GM13976 (cell line): ENCODE measurements at places on chromosomes 4 and X.
A peak's percentile ranks its signal among the peaks of the same experiment; 100 is the strongest.

DNA sequence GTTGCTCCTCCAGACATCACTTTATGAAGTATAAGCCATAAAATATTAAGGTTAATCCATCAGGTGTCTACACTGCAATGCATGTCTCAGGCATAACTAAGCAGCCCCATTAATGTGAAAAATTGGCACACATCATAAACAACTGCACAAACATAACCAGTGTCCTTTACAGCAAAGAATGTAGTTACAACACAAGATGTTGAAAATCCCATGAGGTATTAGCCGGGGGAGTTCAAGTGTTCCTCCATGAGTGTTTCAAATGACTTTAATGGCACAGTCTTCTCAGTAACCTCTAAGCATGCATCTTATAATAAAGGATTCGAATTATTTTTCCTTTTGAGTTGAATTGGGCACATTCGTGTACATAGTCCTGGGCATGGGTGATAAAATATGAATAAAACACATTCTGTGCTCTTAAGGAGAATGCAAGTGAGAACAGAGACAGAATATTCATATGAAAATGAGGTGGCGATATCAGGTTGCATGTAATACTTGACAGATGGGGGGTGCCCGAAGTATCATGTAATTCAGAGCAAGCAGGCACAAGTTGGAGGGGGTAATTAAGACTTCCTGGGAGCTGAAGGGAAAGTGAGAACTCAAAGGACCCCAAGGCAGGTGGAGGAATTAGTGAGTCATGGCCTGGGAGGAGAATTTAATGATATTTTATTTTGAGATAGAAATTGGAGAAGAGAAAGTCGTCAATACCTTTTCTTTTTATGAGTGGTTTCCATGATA, 18.2 kb upstream of the VCX2 start:
- no peak for DNase-seq

- no peak for DNase-seq
Observed at GRCh38 chrX:30904632-30905031, 15.6 kb upstream of the TAB3 start.

GRCh38 chr4:27062256-27062655, 201.6 kb downstream of the STIM2 start:
- DNase-seq: no peak

GRCh38 chrX:15471028-15471427, 22.1 kb downstream of the PIR start:
- DNase-seq: peak; percentile 51

GRCh38 chr4:147823130-147823529, 91.2 kb downstream of the ARHGAP10 start:
- DNase-seq: no peak

- DNase-seq: no peak
Observed at GRCh38 chrX:69060631-69061408, 104.4 kb downstream of the PJA1 start.

DNA sequence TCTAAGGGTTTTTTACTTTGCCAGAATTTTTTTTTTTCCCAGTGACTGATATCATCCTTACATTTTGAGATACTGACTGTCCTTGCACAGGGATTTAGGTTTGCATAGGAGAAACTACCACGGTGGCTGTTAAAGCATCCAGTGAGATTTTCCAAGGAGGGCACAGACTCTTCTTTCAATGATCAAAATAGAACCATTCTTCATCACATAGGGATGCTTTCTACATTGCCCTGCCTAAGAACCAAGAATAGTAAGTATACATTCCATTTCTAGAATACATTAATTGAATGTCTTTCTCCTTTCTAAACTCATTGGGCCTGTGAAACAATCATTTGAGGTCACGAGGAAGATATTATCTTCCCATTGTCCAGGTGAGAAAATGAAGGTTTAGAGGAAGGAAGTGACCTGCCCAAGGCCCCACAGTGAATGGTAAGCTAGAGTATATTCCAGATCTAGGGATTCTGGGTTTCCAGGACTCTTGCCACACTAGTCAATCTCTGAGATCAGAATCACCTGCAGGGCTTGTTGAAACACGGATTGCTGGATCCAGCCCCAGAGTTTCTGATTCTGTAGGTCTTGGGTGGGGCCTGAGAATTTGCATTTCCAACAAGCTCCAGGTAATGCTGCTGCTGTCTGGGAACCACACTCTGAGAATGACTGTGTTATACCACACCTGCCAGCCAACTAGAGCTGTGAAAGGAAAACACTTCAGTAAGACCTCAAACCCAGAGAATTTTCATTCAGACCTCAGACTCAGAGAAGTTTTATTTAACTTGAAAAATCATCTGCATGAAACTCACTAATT, 17.7 kb upstream of the TMEM154 start:
- no peak for DNase-seq

DNA sequence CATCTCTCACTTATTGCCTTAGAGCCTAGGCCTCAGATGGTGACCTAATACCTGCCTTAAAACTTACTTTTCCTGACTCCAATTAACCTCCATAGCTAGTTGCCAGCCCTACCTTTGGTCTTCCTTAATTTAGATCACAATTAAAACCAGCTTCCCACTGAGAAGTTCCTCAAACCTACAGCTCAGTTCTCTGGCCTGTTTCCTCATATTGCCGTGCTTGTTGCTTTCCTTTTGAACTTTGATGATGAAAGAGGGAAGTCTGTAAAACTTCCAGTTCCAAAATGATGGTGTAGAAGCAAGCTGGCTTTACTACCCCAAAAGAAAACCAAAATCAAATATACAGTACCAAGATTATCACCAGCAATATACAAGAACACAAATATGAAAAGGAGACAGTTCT, 28.9 kb upstream of the CAMK2D start:
- DNase-seq: no peak

DNA sequence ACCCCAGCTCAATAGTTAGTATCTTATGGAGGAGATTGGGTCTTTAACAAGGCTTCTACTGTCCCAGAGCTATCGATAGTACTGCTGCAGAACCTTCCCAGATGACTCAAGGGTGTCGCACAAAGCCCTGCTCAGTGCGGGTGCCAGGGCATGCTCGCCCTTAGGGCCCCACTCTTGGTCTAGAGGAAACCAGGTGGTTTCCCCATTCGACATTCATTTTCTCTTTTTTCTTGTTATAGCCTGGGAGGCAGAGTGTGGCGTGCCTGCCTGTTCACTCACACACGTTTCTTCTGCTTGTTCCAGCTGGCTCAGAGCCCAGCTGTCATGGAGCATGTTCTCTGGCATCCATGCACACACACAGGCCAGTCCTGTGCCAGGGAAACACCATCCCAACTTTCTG, 144.5 kb downstream of the SMIM20 start:
- no peak for DNase-seq

DNA sequence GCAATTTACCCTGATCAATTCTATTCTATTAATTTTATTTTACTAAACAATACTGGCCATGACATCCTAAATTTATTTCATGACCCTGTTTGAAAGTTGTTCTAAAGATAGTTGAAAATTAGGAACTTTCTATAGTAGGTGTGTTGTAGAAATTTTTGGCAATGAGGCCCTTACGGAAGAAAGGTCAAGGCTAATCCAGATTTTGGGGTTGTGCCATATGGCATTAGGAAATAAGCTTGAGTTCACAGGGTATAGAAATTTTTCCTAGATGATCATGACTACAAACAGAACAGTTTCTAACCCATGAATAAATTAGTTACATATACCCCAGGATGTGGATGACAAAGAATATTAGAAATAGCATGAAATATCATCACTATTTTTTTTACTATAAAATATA, 7.8 kb upstream of the ALB start:
- no peak for DNase-seq

- DNase-seq: no peak
Observed at GRCh38 chr4:4457803-4458553, 71.1 kb downstream of the NSG1 start.

- DNase-seq: peak; percentile 57
Observed at GRCh38 chr4:153142700-153143438, 61.4 kb upstream of the TRIM2 start.

GRCh38 chr4:102717448-102718092, 43.2 kb downstream of the MANBA start:
- DNase-seq: no peak

GRCh38 chr4:151652841-151653547, 107.8 kb downstream of the GATB start:
- DNase-seq: no peak

GRCh38 chr4:7647600-7648543, 213.1 kb upstream of the PSAPL1 start:
- no peak for DNase-seq

DNA sequence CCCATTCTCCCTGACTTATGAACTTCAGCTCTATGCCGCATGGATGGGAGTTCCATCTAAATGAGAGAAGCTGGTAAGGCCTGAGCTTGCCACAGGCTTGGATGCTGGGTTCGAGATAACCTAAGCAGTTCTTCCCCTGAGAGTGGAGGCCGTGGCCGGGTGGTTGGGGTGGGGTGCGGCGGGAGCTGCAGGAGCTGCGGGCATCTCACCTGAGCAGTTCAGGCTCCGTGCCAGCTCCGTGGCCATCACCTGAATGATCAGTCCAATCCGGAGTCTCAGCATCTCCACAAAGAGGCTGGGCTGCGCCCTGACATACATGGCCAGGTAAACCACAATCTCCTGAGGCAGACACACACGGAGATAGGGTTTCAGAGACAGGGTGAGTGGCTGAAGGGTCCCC, 77.6 kb downstream of the PHKA2 start:
- DNase-seq: no peak

- no peak for DNase-seq
Observed at GRCh38 chr4:113636877-113637276, 124.7 kb downstream of the CAMK2D start.

DNA sequence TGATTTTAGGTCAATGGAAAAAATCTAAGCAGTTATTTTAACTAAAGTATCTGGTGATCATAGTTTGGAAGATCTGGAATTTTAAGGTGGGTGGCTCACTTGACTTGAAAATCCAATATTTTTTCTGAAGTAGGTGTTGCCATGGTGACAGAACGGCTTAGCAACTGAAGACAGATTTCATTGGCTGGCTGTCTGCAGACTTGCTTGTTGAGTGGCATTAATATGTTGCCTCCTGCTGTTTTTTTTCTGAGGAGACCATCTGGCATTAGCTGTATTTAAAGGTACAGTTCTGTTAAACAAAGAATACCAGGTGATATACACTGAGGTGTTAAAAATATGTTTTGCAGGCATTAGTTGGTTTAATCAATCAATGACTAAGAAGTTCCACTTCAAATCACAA, 19.8 kb downstream of the CPE start:
- no peak for DNase-seq

DNA sequence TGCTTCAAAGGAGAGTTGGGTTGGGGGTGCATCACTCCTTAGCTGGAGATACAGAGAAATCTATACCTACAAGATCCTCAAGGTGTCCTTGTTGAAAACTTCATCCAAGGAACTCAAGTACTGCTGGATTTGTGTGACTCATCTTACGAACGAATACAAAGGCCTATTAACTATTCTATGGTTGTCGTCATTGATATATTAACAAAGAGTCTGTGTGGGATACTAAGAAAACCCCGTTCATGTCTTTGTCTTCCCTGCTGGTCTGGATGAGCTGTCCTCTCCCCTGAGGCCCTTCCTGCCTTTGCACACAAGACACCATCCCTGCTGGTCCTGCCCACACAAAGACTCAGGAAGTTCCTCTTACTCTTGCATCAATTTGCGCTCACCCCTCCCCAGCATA, 54.9 kb upstream of the IRF2 start:
- DNase-seq: no peak

- DNase-seq: no peak
Observed at GRCh38 chr4:77992581-77992980, 64.5 kb upstream of the FRAS1 start.

DNA sequence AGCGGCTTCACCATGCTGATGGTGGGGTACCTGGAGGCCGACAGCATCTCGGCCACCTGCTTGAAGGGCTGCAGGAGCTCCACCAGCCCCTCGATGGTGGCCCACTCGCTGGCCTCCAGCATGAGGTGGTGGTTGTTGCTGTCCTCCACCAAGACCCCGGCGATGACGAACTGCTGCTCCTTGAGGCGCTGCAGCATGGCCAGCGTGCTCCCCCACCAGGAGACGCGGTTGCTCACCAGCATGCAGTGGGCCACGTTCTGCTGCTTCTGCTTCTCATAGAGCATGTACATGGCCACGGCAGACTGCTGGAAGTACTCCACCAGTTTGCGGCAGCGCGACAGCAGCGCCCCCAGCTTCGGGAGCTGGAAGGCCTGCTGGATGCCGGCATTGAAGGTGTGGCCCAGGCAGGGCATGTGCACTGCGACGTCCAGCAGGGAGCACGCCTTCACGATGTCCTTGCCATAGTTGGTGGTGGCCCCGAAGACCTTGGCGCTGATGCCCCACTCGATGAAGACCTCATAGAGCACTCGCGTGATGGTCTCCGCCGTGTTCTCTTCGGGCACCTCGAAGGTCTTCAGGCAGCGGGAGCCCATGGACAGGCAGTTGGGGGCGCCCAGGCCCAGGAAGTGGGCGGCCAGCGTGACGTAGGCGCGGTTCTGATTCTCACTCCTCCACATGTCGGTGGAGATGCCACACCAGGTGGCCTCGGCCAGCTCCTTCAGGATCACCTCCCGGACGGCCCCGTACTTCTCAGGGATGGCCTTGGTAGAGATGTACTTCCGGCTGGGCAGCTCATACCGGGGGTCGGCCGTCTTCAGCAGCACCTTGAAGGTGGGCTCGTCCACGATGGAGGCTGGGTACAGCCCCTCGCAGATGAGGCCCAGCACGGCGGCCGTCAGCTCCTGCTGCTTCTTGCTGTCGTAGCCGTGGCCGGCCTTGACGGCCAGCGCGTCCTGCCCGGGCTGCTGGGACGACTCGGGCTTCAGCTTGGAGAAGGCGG, 11.0 kb downstream of the DHRSX start:
- peak; percentile 36 for DNase-seq

- no peak for DNase-seq
Observed at GRCh38 chr4:187417721-187418120, 577.9 kb upstream of the ZFP42 start.

DNA sequence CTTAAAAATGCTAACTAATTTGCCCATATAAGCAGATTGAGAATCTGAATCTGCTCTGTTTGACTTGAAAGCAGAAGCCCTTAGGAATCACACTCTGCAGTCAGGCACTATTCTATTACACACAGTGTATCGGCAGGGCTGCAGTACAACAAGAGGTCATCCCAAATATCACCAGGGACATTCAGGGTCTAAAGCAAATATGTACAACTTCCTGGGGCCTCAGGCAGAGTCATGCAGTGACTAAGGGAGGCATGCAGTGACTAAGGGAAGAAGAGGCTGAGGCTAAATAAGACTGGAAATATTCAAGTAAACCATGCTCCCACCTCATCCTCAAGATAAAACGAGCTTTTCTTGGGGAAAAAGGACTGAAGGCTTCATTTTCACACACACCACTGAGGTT, 20.9 kb downstream of the MAPK10 start:
- no peak for DNase-seq

DNA sequence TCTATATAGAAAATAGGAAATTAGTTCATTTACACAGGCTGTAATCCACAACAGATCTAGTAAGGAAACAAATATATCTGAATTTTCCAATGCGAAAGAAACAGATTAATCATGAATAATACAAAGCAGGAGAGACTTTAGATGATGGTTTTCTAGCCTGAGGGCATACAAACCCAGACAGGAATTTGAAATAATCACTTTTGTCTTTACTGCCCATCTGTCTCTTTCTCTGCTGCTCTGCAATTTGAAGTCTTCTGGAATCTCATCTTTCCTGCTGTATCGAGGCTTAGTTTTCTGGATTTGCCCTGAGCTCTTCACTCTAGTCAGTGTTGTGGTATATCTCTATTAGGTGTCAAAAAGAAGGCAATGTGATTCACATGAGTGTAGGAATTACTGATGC, 711.8 kb upstream of the FAM241A start:
- DNase-seq: no peak

- no peak for DNase-seq
Observed at GRCh38 chrX:50609796-50610195, 139.2 kb upstream of the DGKK start.
